Stimulated activated CD4-positive, alpha-beta T cell treated with anti-CD3 and anti-CD28 coated beads, Interleukin-12 subunit alpha, Interleukin-12 subunit beta, amount 100 ng/mL, for 48 hours (primary cell): ENCODE measurements at places on chromosomes 5 and 9.

DNA sequence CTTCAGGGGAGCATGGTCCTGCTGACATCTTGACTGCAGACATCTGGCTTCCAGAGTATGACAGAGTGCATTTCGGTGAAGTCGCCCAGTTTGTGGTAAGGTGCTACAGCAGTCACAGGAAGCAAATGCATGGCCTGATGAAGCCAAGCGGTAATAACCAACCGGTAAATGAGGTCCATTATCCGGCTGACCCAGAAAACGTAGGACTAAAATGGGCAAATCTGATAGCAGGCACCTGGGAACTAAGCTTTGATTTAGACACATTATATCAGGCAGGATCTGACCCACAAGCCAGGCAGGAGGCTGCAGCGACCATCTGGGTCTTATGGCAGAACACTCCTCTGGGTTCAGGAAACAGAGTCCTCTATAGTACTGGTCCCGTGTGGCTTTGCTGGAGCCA, 454.6 kb downstream of the GADD45G start:
- DNase-seq: no peak

DNA sequence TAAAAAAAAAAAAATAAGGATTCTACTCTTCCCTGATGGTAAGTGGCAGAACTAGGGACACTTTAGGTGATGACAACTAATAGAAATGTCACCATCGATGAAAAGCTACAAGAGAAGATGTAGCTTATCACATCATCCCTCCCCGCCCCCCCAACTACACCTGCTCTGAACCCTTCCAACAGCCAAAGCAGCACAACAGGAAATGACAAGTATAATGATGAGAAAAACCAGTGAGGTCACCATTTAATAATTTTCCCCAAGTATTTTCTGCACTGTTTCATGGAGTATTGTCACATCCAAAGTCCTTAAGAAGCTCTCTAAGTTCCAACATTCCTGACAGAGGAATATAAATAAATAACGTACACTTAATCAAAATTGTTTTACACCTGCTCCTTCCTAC, 221.4 kb downstream of the EFNA5 start:
- DNase-seq: no peak

GRCh38 chr9:13569602-13570067, 290.1 kb upstream of the MPDZ start:
- DNase-seq: no peak

DNA sequence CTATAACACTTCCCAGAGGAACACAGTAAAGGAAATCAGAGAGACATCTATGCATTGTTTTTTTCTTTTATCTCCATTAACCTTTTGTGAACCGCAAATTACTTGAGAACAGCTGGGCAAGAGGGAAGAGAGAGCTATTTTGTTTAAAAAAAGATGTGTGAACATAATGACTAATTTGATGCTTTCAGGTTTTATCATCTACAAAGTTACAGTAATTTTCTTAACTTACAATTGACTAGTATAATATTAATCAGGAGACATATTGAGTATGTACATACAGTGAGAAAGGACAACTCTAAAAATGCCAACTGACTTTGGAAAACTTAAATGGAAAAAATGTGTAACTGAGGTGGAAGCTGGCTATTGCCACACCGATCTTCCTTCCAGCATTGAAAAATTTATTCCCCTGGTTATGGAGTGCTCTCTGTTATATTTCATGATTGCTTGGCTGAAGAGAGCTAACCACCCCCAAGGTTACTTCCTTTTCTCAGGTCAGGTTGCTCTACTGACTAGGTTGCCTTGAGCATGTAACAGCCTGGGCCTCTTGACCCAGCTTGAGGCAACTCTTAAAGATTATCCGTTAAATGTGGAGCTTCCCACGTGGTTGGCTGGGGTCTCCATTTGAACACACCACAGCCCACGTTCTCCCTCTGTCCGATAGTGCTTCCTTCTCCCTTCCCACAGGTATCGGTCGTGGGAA, 62.6 kb upstream of the C6 start:
- no peak for DNase-seq
